ENCODE measurements at places on chromosomes 3 and 15.

DNA sequence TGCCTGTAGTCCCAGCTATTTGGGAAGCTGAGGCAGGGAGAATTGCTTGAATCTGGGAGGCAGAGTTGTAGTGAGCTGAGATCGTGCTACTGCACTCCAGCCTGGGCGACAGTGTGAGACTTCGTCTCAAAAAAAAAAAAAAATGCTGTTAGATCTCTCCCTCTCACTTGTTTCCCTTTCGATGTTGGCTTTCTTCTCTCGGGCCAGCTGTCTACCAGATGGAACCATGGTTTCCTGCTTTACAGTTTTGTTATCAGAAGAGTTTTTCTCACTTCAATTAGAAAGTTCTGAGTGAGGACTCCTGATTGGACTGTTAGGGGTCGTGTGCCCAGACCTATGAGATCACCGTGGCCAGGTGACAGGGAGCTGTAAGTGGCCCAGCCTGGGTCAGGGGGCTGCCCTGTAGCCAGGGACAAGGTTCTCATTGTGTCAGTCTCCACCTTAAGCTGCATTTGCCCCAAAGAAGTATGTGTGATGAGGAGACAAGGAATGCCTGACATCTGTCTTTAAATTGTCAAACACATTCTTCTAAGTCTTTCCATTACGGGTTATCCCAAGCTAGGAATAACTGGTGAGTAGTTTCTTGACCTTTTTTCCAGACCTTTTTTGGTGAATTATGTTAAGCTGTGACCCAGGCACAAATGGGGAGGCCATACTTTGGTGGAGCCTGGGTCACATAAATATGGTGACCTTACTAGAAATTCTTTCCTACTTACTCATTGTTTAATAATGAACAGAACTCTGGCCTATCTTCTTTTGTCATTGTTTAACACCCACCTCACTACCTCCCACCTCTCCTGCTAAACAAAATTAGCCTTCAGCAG lies 25.2 kb downstream of the SNAPC5 start:
- no peak for DNase-seq

GRCh38 chr15:43169888-43170287 lies 15.3 kb upstream of the CCNDBP1 start:
- no peak for DNase-seq

GRCh38 chr15:71345186-71345585 lies 229.9 kb downstream of the THSD4 start:
- DNase-seq = no peak

GRCh38 chr15:48475600-48476395 lies 144.6 kb downstream of the DUT start:
- no peak for DNase-seq

DNA sequence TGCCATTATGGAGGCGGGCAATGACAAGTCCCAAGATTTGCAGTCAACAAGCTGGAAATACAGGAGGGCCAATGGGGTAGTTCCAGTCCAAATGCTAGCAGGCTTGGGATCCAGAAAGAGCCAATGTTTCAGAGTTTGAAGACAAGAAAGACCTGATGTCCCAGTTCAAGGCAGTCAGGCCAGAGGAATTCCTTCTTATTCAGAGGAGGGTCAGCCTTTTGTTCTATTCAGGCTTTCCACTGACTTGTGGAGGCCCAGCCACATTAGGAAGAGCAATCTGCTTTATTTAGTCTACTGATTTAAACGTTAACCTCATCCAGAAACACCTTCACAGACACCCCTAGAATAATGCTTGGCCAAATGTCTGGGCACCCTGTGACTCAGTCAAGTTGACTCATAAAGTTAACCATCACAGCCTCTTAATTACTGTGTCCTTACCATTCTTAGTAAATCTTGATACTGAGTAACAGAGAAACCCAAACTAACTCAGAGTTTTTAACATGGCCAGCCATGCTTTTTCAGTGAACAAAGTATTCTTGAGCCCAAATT lies 50.9 kb upstream of the NPHP3 start:
- no peak for DNase-seq

DNA sequence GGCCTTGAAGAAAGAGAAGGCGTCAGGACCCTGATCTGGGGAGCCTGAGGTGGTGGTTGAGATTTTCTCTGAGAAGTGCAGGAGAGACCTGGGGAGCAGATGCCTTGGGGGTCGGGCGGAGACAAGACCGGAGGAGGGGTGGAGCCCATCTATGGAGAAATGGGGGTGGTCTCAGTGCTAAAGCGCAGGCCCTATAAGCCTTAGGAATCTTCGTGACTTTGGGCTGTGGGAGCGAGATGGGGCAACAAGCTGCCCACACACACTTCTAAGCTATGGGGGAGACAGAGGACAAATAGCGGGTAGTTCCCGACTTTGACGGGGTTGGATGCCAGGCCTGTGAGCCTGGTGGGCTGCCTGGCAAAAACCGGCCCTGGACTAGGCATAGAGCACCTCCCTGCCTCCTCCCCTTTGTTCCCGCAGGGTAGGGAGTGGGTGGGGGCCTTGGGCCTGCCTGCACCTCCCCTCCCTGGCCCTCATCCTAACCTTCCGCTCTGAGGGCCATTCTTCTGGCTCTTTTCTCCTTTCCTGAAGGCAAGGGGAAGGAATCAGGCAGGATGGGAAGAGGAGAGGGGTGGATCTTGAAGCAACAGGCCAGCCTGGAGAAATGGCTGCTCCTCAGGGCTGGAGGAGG lies 880 bp downstream of the NISCH start:
- DNase-seq = no peak

DNA sequence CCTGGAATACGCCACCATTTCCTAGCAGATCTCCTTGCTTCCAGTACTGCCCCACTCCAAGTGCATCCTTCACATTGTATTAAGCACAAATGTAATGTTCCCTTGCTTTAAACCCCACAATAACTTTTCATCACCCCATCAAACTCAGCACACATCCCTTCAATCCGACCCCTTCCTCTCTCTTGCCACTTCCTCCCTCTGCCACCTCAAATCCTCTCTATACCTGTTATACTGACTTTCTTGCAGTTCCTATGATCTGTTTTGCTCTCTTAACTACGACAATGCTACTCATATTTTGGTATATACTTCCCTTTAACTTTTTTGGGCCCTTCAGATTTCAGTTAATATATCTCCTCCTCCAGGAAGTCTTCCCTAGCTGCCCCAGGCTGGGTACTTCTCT lies 14.1 kb downstream of the PARL start:
- DNase-seq = no peak

- no peak for DNase-seq
Observed at GRCh38 chr3:47482366-47482765, 6.6 kb upstream of the SCAP start.

- DNase-seq = no peak
Observed at GRCh38 chr3:34725774-34726173, 913.6 kb upstream of the ARPP21 start.

GRCh38 chr3:36814066-36814717 lies 49.8 kb upstream of the DCLK3 start:
- DNase-seq = no peak

- no peak for DNase-seq
Observed at GRCh38 chr15:74042603-74043424, 39.5 kb downstream of the GOLGA6A start.
